Stimulated activated CD8-positive, alpha-beta memory T cell treated with anti-CD3 and anti-CD28 coated beads, Interleukin-2, amount 100 ng/mL, for 1 hour (primary cell): ENCODE measurements at places on chromosomes 3 and 15.

DNA sequence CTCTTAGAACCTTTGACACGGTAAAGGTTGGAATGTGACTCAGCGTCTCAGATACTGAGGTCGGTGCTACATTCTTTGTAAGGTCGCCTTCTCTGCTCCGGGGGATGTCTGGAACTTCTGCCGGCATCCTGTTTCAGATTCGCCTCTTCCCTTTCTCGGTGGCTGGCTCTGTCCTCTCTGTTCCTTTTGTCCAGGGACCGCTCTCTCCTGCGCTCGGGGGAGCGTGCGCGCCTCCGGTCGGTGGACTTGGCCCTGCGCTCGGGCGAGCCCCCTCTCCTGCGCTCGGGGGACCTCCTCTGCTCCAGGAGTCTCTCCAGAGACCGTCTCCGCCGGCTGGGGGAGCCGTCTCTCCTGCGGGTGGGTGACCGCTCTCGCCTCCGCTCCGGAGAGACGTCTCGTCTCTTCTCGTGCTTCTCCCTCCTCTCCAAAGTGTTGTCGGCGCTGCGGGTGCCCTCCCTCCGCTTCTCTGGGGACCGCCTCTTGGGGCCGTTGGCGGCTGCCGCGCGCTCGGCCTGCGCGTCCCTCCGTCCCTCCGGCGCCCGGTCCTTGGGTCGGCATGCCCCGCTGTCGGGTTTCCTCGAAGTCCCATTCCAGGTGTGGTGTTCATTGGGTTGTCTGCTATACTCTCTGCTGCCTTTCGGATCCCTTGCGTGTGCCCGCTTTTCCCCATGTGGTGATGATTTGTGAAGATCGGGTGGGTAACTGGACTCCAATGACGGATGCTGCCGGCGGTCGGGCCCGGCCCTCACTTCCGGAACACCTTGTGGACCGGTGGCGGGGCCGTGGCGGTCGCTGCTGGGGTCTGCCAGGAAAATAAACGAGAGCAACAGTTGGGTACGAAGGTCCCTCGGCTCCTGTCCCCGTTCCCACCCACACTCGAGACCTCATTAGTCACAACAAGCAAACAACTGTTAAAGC lies 668.8 kb upstream of the ADAMTS9 start:
- no peak for DNase-seq

GRCh38 chr15:96115642-96116041 lies 214.9 kb upstream of the NR2F2 start:
- DNase-seq: no peak

DNA sequence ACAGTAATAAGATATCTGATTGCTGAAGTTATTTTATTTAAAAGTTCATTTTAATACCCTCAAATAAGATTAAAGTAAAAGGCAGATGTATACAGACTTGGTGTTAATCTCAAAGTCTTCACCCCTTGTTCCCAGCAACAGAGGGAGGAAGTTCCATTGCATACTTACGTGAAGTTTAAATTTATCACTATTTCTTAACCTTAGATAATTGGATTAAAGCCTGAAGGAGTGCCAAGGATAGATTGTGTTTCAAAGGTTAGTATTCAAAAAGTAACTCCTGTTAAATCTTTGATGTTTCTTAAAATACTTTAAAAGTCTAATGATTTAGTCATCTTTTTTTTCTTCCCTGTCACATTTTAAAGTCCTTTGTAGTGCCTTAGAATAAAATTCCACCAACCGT lies 39.3 kb downstream of the ATP1B3 start:
- DNase-seq: no peak

DNA sequence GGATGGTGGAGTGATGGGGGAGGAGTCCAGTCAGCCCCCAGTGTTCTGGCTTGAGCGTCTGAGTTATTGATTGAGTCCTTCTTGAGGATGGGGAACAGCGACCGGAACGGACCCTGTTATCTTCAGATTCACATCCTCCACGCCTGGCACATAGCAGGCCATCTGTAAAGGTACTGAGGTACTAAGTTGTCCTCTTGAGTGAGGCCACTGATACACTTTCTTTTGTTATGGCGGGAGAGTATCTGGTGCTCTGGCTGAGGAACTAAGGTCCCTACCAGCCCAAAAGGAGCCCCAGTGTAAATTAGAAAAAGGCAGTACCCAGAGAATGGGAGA lies 16.7 kb upstream of the HRH1 start:
- no peak for DNase-seq

- no peak for DNase-seq
These were observed 110.9 kb upstream of the GALNT15 start for GRCh38 chr3:16063603-16064002.

- no peak for DNase-seq
These were observed 4.7 kb upstream of the FAM240A start for GRCh38 chr3:46607603-46608028.

DNA sequence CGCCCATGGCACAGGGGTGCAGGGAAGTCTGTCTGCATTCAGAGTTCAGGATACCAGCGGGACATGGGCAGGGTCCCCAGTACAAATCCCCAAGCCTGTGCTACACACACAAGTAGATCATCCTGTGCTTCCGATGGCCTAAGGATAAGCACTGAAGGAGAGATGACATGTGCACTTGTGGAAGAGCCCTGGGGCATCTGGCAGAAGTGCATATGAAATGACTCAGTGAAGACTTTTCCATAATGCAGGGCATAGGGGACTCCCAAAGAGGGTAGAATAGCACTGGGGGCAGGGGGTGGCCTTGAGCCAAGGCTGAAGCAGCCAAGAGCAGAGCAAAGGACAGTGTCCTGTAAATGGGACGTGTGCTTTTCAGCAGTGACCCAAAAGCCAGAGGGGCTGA lies 22.9 kb downstream of the ADAMTS17 start:
- no peak for DNase-seq

- DNase-seq: no peak
These were observed 11.2 kb upstream of the FAM174B start for GRCh38 chr15:92666780-92667179.

DNA sequence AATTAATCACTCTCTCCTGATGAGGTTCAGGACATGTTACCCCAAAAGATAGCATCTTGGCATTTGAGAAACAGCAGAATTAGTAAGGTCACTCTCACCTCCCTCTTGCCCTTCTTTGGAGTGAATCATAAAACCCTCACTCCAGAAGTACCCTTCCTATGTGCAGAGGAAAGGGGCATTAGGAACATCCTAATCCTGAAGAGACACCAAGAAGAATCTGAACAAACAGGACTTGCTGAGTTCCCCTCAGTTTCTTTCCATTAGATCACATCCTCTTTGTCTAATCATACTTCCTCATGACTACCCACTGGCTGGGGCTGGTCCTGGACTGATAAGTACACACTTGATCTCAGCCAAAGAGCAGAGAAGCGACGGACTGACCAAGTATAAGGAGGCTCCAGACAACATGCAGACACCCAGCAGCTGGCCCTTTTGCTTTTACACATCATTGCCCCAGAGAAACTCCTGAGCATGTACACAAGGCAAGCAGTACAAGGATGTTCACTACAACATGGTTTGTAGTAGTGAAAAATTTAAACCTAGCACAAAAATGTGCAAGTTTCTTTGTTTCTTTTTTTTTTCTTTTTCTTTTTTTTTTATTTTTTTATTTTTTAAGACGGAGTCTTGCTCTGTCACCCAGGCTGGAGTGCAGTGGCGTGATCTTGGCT lies 15.0 kb upstream of the TM6SF1 start:
- no peak for DNase-seq

DNA sequence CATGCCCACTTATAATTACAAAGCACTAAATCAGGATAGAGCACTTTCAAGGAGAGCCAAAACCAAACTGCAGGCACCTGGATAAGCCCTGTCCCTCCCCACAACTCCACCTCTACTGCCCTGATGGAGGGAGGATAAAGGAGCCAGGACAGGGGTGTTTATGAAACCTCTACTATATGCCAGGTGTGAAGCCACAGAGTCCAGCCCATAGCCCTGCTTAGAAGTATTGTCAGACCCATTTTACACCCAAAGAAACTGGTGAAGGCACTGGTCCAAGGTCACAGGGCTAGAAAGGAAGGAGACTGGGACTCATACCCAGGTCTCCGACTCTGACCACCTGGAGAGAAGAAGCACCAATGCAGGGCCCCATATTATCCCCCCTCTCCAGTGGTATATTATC lies 48.7 kb downstream of the SH3BP5 start:
- DNase-seq: no peak

DNA sequence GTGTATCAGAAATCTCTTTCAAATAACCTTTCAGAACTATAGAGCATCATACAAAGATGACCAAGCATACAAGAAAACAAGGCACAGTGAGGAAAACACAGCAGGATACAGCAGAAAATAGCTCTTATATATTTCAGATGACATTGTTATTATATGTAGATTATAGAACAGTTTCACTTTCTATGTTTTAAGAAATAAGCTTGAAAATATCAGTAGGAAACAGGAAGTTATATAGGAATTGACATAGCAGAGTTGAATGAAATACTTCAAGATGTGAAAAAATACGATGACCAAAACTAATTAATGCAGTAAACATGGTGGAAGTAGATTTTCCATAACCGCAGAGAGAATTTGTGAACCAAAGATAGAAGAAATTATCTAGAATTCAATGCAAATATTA lies 75.2 kb downstream of the LYSMD4 start:
- DNase-seq: no peak

DNA sequence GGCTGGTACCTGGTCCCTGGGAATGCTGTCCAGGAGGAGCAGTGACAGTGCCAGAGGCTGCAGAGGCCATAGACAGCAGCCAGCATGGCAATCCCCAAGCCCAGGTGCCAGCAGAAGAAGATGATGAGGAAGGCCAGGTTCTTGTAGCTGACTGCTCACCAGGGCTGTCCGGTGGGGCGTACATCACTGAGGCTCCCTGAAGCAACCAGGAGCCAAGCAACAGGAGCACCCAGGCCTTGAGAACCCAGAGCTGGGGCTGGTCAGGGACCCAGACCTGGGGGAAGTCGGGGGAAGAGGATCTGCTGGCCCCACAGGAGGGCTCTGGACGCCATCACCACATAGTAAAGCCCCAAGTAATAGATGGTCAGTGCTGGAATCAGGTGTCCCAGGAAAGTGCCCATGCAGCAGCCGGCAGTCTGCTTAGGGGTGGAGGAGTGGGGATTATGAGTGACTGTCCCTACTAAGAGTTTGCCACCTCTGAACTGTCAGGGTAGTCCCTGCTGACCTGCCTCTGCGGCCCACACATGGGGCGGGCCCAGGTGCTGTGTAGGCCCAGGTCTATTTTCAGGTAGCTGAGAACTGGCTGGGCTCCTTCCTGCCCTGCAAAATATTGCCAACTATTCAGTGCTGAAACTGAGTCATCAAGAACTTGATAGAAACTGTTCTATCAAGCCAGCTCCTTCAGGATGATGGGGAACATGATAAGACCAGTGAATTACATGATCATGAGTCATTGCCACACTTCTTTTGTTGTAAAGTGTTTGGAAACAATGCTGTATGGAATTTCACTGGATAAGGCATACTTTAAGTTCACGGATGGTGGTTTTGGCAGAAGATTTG lies 68.7 kb downstream of the CHRD start:
- no peak for DNase-seq

DNA sequence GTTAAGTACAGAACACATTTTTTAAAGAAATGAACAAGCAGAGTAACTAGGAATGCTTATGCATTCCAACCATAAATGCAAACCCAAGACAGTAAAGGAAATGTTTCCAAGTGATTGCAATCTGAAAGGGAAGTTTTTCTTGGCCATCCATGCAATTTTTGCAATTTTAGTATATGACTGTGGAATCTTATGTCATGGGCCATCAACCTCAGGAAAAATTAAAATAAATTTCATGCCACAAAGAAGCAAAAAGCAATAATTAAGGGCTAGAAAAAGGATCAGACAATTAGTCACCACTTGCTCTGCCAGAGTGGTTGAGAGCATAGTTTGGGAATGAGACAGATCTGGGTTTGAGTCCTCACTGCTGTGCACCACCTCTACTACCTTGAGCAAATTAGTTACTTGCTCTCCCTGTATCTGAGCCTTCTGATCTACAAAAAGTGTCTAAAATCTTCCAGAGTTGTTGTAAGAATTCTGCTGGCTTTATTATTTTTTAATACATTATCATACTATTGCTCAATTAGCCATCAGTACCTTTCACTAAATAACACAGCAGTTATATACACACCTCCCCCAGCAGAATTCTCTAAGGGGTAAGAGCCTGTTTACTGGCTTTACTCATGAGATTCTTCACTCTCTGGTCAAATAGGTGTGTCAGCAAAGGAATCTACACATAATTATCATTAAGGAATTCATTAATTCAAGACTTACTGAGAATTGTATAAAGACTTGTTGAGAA lies 49.7 kb upstream of the FBN1 start:
- no peak for DNase-seq

- no peak for DNase-seq
These were observed 304.1 kb downstream of the MCTP2 start for GRCh38 chr15:94535298-94536048.

DNA sequence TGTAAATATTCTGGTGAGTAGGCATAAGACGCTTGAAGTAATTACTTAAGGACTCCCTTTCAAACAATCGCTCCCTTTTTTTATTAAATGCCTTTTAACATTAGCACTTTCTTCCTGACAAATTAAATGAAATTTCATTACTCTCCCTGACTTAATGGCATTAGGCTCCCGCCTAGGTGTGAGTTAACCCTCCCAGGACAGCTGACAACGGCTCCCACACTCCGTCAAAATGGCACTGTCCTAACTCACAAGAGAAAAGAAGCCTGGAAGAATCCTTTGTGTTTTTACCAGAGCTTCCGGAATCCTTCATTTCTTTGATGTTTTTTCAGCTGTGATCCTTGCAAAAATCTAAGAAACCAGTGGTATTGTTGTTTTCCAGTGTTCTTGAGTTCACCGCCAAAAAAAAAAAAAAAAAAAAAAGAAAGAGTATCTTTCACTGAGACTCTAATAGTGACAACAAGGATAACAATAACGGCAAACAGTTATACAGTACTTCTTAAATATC lies 861.0 kb upstream of the NR2F2 start:
- DNase-seq: no peak

DNA sequence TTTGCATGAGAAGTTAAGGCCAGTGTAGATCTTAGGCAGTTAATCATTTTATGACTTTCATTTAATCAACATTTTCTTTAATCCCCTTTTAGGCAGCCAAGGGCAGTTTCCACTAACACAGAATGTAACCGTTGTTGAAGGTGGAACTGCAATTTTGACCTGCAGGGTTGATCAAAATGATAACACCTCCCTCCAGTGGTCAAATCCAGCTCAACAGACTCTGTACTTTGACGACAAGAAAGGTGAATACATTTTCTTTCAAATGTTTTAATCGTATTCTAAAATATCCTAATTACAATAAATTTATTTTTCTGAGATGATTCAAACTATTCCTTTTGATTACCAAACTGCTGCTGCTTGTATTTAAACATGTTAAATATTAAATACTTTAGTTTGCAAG lies 843.2 kb downstream of the CADM2 start:
- DNase-seq: no peak
